RCC 7860 (cell line): ENCODE measurements at places on chromosomes 2 and 18.

DNA sequence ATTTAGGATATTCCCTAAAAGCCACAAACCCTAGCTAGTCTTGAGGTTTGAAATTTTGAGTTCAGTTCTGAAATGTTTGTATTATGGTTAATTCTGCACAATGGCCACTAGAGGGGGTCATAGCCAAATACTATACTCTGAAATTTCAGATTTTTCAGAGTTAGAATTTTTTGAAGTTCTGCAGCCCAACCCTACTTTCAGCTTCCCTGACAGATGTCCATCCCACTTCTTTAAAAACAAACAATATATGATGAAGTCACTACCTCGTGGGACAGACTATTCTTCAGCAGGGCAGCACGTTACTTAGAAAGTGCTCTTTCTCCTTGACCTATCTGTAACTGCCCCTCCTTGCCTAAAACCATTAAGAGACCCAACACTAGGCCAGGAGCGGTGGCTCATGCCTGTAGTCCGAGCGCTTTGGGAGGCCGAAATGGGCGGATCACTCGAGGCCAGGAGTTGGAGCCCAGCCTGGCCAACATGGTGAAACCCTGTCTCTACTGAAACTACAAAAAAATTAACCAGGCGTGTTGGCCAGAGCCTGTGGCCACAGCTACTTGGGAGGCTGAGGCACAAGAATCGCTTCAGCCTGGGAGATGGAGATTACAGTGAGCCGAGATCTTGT is 48.2 kb upstream of the PAPOLG start:
- DNase-seq: peak; percentile 19

GRCh38 chr2:136376211-136376610 is 258.3 kb upstream of the CXCR4 start:
- DNase-seq: no peak

- DNase-seq: no peak
These were observed 6.2 kb downstream of the LRPPRC start for GRCh38 chr2:43989545-43989944.

- no peak for DNase-seq
These were observed 52.5 kb downstream of the SATB2 start for GRCh38 chr2:199405241-199405640.

DNA sequence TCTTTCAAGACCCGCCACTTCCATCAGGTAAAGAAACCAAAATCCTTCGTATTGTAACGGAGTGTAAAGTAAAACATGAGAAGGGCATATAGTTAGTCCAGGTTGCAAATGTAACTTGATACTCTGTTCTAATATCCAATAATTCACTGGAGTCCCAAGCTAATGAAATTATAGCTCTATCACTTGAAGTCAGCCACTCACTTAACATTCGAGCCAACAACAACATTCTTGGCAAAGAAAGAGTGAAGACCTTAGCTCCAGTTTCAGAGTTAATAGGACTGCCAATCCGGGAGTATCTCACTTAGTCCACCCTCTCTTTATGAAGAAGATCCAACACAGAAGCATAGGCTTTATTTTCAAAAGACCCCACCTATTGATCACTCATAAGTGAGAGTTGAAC is 298.0 kb upstream of the SOX11 start:
- DNase-seq: no peak

GRCh38 chr2:241020629-241021190 is 22.3 kb downstream of the SNED1 start:
- no peak for DNase-seq

GRCh38 chr2:65292106-65292400 is 64.4 kb downstream of the ACTR2 start:
- DNase-seq: no peak

GRCh38 chr2:20596973-20597859 is 53.7 kb downstream of the HS1BP3 start:
- DNase-seq: no peak

DNA sequence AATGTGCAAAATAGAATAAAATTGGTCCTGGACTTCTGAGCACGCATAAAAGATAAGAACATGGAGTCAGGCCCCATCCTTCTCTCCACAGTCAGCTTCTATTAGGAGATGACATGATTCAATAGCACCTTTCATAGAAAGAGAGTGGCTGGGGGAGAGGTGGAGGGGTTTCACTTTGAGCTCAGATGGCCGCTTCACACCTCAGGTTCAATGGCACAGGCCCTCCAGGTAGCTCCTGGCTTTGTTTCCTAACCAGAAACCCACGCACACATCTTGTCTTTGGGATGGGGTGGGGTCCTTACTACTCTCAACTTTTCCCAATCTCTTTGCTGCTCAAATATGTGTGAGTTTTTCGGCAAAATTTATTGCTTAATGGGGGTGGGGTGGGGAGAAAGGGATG is 332.3 kb downstream of the CLIP4 start:
- DNase-seq: no peak

DNA sequence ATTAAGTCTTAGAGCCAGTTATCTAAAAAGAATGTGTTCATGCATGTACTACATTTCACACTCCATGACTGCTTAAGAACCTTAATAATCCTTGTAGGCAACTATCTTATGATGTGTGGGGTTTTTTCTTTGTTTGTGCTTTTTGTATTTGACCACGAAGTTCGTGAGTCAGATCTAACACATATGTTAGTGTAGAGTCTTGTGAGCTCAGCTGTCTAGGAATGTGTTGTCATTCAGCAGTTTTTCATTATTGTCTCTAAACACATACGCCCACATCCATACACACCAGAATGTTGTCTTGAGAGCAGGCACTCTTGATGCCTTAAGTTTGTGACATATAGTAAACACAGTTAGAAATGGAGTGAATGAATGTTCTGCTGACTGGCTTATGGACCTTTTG is 38.4 kb downstream of the CAB39 start:
- DNase-seq: peak; percentile 31

GRCh38 chr2:154587739-154588138 is 110.8 kb upstream of the KCNJ3 start:
- no peak for DNase-seq

DNA sequence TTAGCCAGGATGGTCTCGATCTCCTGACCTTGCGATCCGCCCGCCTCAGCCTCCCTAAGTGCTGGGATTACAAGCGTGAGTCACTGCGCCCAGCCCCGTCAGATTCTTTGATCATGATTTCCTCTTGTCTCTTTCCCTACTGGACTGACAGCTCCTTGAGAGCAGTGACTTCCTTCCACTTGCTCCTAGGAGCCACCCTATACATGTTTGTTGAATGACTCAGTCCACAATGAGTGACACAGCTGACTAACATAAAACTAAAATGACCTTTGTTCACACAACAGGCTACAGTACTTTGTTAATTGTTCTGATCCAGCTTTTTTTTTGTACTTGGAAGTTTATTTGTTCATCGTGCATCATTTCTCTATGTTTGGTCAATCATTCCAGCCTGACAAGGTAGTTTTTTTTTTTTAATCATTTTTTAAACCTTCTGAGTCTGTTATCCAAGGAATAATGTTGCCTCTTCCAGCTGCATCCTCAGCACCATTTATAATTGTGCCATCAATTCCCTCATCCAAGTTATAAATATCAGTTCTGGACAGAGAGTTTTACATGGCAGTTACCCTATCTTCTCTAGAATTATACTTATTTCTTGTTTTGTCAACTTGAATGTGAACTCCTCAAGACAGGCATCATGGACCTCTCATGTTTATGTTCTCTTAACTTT is 42.9 kb upstream of the TUBA3E start:
- peak; percentile 96 for DNase-seq

- peak; percentile 50 for DNase-seq
These were observed 5.3 kb downstream of the KLF11 start for GRCh38 chr2:10048501-10049171.

GRCh38 chr2:157848213-157848612 is 27.9 kb downstream of the ACVR1 start:
- DNase-seq: no peak

DNA sequence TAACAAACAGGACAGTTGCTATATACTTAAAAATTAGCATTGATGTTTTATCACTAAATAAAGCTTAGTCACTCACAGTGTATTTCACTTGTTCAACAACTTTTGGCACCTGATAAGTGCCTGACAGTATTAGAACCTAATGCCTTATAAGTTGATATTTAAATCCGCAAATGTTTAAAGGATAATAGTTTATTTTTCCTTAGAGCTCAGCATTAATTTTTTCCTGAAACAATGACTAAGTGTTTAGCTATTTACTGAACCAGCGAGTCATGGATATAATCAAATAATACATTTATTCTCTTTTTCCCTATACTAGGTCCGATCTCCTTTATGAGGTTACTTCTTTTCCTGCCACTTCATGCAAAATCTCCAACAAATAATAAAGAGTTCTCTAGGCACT is 146.0 kb upstream of the PGAP1 start:
- no peak for DNase-seq

- no peak for DNase-seq
These were observed 44.9 kb downstream of the PSMG2 start for GRCh38 chr18:12747530-12748315.

- DNase-seq: no peak
These were observed 122.9 kb downstream of the LCLAT1 start for GRCh38 chr2:30569946-30570345.

DNA sequence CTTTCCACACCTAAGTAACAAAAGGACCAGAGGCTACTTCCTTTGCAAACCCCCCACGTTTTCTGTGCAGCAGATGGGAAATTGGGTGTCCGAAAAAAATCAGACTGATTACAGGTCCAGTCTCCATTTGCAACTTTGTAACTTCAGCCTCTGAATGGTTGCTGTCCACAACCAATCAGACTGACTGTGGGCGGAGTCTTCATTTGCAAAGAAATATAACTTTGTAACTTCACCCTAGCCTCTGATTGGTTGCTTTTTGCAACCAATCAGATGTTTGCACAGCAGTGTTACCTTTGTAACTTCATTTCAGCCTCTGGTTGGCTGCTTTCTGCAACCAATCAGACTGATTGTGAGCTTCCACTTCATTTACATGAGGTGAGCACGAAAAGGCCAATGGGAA is 27.8 kb upstream of the CACNB4 start:
- DNase-seq: no peak

- DNase-seq: no peak
These were observed 103.3 kb downstream of the CDH2 start for GRCh38 chr18:28073658-28074057.

DNA sequence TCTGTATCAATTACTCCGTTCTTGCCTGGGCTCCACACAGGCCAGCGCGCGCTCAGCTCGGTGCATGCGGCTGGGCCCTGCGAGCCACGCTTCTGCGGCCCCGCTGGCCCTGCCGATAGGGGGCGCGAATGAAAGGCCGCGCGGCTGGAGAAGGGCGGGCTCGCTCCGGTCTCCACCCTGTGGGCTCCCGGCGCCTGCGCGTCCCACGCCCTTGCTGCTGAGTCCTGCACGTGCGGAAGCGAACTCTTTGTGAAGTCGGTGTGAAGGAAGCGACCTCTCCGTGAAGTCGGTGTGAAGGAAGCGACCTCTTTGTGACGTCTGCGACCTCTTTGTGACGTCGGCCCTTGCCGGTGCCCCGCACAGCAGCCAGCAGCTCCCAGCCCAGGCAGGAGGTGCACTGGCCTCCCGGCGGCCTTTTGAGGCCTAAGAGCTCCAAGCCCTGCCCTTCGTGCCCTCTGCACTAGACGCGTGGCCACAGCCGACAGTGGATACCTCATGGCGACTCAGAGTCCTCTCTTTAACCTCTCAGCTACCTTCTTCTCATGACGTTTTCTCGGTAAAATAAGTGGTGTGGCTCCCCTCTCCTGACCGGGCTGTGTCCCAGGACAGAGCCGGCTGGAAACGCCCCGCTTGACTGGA is 391.9 kb upstream of the RAB6C start:
- DNase-seq: no peak

GRCh38 chr18:49926106-49926745 is 112.9 kb upstream of the ACAA2 start:
- no peak for DNase-seq

DNA sequence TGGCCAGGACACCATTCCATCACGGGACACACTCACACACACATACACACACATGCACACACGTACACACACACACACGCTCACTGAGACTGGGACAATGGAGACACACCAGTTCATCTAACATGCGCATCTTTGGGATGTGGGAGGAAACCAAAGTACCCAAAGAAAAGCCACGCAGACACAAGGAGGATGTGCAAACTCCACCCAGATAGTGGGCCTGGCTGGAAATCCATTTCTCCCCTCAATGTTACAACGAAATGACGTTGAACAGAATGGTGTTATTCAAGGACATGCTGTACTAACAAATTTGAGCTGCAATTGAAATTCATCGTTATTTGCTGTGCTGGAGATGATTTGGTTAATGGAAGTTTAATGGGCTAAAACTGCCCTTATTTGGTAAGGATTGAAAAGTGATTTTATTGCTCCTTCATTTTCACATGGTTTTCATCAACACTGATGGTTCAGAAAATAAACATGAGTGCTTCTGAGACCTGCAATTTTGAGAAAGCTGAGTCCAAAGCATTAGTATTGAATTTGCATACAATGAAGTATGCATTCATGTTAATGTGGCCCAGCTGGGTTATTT is 110.0 kb downstream of the KCNE4 start:
- DNase-seq: no peak

- no peak for DNase-seq
These were observed 34.3 kb downstream of the GALM start for GRCh38 chr2:38700113-38700785.

GRCh38 chr18:33578518-33579348 is 714 bp downstream of the ASXL3 start:
- DNase-seq: no peak

- no peak for DNase-seq
These were observed 69.1 kb downstream of the MBOAT2 start for GRCh38 chr2:8934338-8934737.

DNA sequence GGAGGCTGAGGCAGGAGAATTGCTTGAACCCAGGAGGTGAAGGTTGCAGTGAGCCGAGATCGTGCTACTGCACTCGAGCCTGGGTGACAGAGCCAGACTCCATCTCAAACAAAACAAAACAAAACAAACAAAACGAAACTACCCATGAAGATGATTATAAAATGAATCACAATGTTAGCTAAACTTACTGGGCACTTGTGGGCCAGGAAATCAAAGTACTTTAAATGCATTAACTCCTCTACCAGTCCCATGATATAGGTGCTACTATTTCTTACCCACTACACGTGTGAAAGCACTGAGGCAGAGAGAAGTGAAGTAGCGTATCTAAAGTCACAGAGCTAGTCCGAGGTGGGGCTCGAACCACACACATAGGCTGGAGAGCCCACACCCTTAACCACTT is 53.6 kb downstream of the POLE4 start:
- DNase-seq: no peak

DNA sequence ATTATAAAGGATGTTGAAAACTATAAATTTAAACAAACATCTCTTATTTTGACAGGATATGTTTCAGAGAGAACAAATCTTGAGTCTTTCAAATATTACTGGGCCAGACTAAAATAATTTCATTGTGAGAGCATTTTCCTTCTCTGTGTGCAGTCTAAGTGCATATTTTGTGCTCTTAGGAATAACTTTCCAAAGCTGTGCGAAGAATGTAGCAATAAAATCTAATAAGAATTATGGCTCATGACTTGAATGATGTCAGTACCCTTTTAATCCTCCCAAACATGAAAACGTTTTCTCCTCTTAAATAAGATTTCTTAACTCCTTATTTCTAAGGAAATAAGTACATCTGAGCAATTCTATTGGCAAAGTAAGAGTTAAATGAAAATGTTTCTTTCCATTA is 76.2 kb upstream of the EFEMP1 start:
- DNase-seq: no peak

GRCh38 chr2:151374436-151374835 is 17.0 kb downstream of the TNFAIP6 start:
- DNase-seq: peak; percentile 96

- DNase-seq: no peak
These were observed 15.8 kb downstream of the RIOK3 start for GRCh38 chr18:23468753-23469459.

- DNase-seq: no peak
These were observed 40.5 kb downstream of the MYO5B start for GRCh38 chr18:50154420-50154819.
